ENCODE measurements at places on chromosomes 16 and 17.
A peak's percentile ranks its signal among the peaks of the same experiment; 100 is the strongest.

DNA sequence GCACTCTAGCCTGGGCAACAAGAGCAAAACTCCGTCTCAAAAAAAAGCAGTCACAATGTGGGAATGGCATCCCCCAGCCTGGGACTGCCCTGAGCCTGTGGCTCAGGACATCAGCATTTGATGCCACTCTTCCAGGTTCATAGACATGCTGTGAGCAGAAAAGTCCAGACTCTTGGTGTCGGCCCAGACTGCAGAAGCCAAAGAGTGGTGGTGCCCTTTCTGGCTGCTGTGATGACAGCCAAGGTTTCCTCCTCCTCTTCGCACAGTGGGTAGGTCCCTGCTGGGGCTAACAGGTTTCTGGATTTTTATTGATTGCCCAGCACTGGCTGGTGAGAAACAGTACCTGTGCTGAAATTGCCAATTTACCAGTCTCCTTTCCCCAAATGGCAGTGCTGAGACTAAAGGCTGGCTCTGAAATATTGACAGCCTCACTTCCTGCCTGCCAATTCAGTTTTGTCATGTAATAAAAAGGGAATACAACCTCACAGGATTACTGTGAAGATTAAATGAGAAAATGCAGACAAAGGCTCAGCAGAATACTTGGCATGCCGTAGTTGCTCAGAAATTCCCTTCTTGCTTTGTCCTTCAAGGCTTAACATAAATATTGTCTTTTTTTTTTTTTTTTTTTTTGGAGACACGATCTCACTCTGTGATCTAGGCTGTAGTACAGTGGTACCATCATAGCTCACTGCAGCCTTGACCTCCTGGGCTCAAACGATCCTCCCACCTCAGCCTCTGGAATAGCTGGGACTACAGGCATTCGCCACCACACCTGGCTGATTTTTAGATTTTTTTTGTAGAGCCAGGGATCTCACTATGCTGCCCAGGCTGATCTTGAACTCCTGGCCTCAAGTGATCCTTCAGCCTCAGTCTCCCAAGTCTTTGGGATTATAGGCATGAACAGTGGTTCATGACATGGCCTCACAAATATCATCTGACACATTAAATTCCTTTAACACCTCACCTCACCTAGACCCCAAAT, 15.5 kb upstream of the UBE2G1 start:
- no peak for DNase-seq

GRCh38 chr16:51114382-51114781, 36.7 kb downstream of the SALL1 start:
- no peak for DNase-seq

- no peak for DNase-seq
These were observed 24.2 kb downstream of the EMP2 start for GRCh38 chr16:10556236-10556635.

DNA sequence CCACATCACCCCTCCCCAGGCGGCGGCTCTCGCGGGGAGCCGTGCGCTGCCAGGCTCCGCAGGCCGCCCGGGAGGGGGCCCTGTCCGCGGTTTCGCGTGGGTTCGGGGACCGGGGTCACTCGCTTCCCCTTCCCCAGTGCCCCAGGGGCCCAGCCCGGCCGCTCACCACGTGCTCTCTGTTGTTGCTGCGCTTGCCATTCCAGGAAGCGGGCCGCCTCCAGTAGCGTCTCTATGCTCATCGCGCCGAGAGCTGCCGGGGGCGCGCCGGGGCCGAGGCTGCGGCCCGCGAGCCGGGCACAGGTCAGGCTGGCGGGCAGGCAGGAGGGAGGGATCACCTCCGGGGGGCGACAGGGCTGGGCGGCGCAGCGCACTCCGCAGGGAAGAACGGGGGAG, 390 bp downstream of the MNT start:
- no peak for DNase-seq

DNA sequence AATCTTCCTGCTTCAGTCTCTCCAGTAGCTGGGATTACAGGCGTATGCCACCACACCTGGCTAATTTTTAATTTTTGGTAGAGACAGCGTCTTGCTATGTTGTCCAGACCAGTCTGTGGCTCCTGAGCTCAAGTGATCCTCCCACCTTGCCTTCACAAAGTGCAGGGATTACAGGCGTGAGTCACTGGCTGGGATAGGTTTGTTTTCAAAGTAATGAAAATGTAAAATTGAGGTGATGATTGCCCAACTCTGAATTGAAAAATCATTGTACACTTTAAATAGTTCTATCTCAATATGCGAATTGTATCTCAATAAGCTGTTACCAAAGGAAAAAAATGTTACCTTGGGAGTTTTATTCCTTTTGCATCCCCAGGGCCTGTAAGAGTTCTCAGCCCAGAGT, 1.2 kb upstream of the AMFR start:
- no peak for DNase-seq

DNA sequence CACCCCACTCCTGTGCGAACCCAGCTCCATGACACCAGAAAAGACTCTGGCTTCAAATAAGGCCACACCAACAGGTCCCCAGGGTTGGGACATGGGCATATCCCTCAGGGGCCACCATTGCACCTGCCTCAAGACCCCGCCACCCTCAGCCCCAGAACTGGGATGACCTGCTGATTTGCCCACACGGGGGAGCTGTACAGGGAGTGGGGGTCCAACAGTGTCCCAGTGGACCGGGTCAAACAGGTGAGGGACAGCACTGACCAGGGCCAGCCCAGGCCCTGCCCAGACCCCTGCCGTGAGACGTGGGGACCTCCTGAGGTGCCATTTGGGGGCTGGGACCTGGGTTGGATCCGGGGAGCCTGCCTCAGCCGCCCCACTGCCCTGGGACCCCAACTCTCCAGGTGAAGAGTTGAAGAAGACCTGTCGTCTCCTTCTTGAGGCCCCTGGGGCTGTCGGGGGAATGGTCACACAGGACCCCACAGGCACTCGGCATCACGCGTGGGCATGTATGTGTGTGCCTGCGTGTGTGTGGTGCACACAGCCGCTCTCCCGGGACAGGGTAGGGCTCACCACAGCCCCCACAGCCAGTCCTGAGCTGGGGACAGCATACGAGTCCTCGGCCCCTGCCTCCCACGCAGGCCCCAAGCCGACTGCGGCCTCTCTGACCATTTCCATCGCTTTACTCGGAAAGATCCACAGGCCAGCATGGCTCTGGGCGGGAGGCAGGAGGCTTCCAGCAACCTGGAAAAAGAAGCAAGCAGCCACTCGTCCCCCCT, 34.2 kb upstream of the ZNF469 start:
- DNase-seq = no peak

GRCh38 chr17:50767446-50767845, at the start of gene ANKRD40CL:
ANKRD40CL (minus strand) TSS chr17:50767518; CDS start chr17:50766913, 605 bp downstream.
- DNase-seq = no peak

GRCh38 chr17:7043497-7044198, at the start of gene SLC16A11:
SLC16A11 (minus strand) TSS chr17:7044092; CDS start chr17:7043513, 579 bp downstream.
- DNase-seq = peak; percentile 48

- DNase-seq = no peak
These were observed 6.6 kb downstream of the PDP2 start for GRCh38 chr16:66886914-66887313.

- DNase-seq = no peak
These were observed 2.3 kb downstream of the NXPH3 start for GRCh38 chr17:49577963-49578362.

- no peak for DNase-seq
These were observed 23.6 kb downstream of the ABCA6 start for GRCh38 chr17:69117855-69118784.

DNA sequence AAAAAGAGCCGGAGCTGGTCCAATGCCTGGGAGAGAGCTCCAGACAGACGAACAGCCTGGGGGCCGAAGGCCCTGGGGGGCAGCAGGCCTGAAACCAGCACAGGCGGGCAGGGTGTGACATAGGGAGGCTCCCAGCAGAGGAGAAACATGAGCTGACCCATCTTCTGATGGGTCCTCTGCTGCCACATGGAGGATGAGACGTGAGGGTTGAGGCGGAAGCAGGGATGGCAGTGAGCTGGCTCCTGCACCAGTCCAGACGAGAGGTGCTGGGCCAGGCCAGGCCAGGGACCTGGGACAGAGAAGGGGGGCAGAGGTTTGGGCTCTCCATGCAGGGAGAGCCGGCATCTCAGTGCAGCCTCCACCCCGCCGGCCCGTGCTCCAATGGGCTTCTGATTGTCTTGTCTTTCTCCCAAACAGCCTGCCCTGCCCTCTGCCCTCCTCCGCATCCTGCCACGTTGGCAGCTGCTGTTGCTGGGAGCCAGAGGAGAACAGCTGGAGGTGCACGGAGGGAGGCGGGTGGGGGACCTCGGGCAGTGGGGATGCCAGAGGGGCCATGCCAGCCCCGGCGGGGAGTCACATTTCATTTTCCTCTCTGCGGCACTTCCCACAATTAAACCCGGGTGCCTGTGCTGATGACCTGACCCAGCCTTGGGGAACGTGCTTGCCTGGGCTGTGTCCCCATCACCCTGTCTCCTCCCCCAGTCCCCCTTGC, 139.1 kb upstream of the GSE1 start:
- peak; percentile 34 for DNase-seq

DNA sequence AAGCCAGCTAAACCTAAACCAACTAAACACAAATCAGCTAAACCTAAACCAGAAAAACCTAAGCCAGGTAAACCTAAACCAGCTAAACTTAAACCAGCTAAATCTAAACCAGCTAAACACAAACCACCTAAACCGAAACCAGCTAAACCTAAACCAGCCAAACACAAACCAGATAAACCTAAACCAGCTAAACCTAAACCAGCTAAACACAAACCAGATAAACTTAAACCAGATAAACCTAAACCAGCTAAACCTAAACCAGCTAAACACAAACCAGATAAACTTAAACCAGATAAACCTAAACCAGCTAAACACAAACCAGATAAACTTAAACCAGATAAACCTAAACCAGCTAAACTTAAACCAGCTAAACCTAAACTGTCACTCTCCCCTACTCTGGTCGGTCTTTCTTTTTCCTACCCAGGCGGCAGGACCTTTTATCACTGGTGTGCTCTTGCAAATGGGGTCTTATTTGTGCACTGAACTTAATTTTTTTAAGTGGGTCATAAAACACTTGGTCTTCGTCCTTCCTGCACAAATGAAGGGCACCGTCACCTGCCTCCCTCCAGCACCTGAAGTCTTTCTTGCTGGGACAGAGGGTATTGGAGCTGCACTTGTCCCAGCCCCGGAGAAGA, 7.2 kb downstream of the EVPL start:
- no peak for DNase-seq
